ENCODE measurements at places on chromosomes 1 and 21. TPM values are rescaled to one million over a fixed set of nuclear protein-coding genes. Genes with fewer than 3 reads are reported as not detected.

Gene PLEKHM2
- total RNA-seq, result 137 TPM

DNA sequence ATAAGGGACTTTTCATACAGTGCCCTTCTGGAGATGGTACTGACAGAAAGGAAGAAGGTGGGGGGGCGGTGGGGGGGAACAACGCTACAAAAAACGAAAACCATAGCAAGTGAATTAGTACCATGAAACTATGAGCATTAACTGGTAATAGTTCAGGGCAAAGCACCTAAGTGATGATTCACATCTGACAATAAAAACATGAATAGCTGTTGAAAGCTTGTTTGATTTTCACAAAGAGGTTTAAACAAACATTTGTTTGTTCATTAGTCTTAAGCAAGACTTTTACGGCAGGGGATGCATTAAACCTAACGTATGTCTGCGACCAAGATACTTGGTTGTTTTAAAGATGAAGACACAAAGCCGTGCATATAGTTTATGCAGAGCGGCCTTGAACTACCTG is 177.5 kb downstream of the LMO4 start:
- DNase-seq, result no peak
- H3K27ac ChIP-seq, result no peak overlapping the region

DNA sequence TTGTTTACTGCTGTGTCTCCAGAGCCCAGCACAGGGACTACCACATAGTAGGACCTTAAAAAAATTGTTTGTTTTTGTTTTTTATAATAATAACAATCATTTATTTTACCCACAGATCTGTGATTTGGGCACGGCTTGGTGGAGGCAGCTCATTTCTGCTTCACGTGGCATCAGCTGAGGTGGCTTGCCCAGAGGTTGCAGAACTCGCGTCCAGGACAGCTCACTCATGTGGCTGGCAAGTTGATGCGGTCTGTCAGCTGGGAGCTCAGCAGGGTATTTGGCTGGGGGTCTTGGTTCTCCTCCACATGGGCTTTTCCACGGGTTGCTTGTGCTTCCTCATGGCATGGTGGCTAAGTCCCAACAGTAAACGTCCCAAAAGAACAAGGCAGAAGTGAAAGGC is 2.9 kb upstream of the SYNC start:
- H3K27me3 ChIP-seq, result no peaks in the 10 kb centered on the region
- H3K36me3 ChIP-seq, result no peaks in the 10 kb centered on the region
- H3K4me3 ChIP-seq, result no peak overlapping the region
- H3K4me1 ChIP-seq, result peaks cover 19% of the 10 kb centered on the region

DNA sequence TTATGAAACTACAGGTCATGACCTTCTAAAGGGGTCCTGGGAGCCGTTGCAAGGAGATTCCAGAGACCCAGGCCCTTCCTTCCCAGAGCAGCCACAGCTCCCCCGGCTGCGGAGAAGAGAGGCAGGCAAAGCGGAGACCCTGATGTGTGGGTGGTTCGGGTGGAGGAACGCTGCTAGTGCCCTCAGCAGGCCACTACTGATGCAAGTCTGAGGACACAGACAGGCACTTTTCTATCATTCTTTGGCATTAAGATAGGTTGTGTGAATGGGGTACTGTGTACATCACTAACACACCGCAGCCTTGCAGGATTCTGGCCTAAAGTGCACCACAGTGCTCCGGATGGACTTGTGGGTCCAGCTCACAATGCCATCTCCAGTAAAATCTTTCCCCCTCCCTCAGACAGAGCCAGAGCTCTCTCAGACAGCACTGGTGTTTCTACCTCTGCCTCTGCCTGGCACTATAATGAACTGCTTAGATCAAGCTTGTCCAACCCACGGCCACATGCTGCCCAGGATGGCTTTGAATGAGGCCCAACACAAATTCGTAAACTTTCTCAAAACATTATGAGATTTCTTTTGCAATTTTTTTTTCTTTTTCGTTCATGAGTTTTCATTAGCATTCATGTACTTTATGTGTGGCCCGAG is 121.4 kb downstream of the TGFBR3 start:
- no peak for DNase-seq
- H3K27me3 ChIP-seq, result no peaks in the 10 kb centered on the region
- no peak overlapping the region for H3K27ac ChIP-seq
- peaks cover 24% of the 10 kb centered on the region for H3K4me1 ChIP-seq

DNA sequence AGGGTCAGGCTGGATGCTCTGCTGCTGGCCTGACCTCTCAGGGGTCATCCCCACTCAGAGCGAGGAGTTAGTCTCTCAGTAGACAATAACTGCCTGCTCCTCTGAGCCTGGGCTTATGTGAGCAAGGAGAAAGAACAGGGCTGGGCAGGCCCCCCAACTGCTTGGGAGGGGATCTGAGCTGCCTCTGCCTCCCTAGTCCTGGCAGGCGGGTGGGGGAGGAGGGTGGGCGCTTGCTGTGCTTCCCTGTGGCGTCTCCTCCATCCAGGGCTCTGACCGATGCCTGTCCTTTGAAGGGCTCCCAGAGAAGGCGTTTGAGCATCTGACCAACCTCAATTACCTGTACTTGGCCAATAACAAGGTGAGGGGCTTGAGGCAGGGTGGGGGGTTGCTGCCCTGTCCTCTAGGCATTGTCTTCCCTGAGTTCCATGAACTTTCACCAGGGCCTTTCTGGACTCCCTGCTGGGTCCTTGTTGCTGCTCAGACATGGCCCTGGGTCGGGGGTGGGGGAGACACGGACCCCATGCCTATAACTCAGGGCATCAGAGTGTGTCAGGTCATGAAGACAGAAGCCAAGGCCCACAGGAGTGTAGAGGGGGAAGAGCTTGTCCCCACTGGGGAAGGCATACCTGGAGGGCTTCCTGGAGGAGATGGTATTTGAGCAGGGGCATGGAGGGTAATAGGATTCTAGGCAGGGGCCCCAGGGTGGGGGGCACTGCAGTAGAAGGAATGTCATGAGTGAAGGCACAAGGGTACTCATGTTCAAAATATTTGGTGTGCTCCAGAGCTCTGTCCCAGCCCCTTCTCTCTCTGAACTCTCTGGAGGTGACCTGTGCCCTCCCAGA is 12.5 kb downstream of the PODN start:
- H3K4me3 ChIP-seq, result no peak overlapping the region
- H3K27me3 ChIP-seq, result no peaks in the 10 kb centered on the region
- H3K4me1 ChIP-seq, result no peaks in the 10 kb centered on the region
- no peaks in the 10 kb centered on the region for H3K36me3 ChIP-seq
- no peak overlapping the region for H3K27ac ChIP-seq

- peak overlapping the region; percentile 50 for H3K27ac ChIP-seq
- H3K4me1 ChIP-seq, result no peaks in the 10 kb centered on the region
- no peaks in the 10 kb centered on the region for H3K27me3 ChIP-seq
- no peaks in the 10 kb centered on the region for H3K36me3 ChIP-seq
Observed at GRCh38 chr21:38067086-38067739, 151.0 kb upstream of the KCNJ6 start.

- H3K27me3 ChIP-seq, result no peaks in the 10 kb centered on the region
- H3K36me3 ChIP-seq, result no peaks in the 10 kb centered on the region
- no peak for DNase-seq
- H3K4me3 ChIP-seq, result no peak overlapping the region
- H3K27ac ChIP-seq, result no peak overlapping the region
Observed at GRCh38 chr1:173049322-173049633, 1.5 kb downstream of the TNFSF18 start.

DNA sequence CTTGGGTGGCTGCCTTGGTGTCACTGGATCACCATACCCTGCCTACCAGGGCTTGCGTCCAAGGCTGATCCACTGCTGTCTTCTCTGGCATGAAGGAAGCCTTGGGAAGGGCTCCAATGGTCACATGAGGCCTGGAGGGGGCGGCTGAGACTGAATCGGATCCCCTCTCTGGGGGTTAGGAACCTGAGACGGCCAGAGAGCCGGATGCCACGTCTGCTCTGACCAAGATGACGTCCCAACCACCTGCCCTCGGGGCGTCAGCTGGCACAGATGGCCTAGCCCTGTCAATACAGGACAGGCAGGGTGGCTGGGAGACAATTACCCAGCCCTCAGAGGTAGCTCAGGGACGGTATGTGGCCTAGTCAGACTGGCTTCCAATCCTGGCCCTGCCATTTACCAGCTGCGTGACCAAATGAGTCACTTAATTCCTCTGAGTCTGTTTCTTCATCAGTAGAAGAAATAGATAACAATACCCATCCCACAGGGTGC is 5.4 kb downstream of the TRIM62 start:
- peak overlapping the region; percentile 82 for H3K27ac ChIP-seq
- peak; percentile 91 for DNase-seq
- H3K36me3 ChIP-seq, result no peaks in the 10 kb centered on the region
- no peaks in the 10 kb centered on the region for H3K27me3 ChIP-seq
- peak overlapping the region; percentile 13 for H3K4me3 ChIP-seq

DNA sequence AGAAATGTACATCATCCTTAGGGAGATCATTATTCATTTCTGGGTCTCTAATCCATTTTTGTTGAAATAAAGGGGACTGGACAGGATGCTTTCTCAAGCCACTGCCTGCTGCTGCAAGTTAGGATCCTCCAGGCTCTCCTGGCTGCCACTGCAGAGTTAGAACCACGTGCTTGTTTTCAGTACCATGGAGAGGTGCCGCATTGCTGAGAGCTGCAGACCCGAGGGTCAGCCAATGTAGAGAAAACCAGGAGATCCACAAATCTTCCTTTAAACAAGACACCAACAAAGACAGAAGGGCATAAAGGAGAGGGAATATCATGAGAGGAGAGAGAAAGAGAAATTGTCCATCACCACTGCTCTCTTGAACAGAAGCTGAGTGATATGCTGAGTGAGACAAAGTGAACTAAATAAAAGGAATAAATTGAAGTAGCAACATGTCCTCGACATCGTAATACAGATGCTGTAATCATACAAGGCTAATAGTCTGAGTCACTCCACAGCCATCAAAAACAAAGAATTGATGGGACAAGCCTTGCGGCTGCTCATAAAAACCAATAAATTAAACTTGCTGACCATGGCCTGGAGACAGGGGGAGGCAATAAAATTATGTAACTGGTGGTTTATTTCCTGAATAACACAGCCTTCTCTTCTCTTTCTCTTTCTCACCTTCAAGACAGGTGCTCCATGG is 255.7 kb downstream of the OMA1 start:
- no peaks in the 10 kb centered on the region for H3K27me3 ChIP-seq
- peaks cover 3% of the 10 kb centered on the region for H3K4me1 ChIP-seq
- no peak overlapping the region for H3K27ac ChIP-seq
- DNase-seq, result no peak
- no peak overlapping the region for H3K4me3 ChIP-seq

- H3K4me1 ChIP-seq, result peaks cover 25% of the 10 kb centered on the region
- peak overlapping the region; percentile 64 for H3K4me3 ChIP-seq
- DNase-seq, result no peak
- peaks cover 100% of the 10 kb centered on the region for H3K27me3 ChIP-seq
- no peak overlapping the region for H3K27ac ChIP-seq
Observed at GRCh38 chr1:44405798-44406736, 1.0 kb downstream of the RNF220 start.

DNA sequence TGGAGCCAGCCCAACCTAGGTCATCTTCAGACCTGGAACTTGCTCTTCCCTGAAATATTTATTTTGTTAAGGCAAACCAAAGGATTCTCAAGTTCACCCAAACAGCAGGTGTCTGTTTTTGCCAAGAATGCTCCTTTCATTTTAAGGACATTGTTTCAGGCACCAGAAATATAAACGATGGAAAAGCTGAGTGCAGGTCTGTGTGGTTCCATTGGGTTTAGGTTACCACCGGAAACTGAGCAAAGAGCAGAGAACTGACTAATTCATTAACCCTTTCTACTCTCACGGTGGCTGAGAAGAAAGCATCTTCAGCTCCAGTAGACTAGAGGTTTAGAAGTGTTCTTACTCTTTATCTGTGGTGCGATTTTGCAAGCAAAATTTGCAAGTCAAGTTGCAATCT is 38.0 kb upstream of the ZC3H11B start:
- H3K27me3 ChIP-seq, result no peaks in the 10 kb centered on the region
- no peak for DNase-seq
- no peaks in the 10 kb centered on the region for H3K36me3 ChIP-seq
- H3K27ac ChIP-seq, result no peak overlapping the region
- H3K4me3 ChIP-seq, result no peak overlapping the region

Measured in psoas muscle (tissue), 8 donors.